WTC11 (cell line): ENCODE measurements at places on chromosomes 6 and 20. TPM values are rescaled to one million over a fixed set of nuclear protein-coding genes. Genes with fewer than 3 reads are reported as not detected.

DNA sequence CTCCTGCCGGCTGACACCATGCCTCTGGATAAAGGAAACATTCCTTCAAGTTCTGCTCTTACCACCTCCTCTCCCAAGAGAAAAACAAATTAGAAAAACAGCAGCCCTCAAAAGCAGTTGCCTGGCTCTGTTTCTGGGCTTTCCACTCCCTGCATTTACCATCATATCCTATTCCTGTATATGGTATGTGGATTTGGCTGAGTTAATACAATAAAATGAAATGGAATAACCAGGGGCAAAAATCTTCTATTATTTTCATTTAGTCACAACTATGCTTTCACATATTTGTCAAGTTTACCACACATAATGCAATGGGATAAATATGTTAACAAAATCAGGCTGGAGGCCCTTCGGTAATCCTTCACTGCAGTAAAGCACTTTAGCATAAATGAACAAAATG is 34.3 kb downstream of the COL12A1 start:
- DNase-seq, result no peak

GRCh38 chr6:151247490-151247889 is 7.7 kb downstream of the AKAP12 start:
- DNase-seq, result no peak

- peak; percentile 83 for DNase-seq
Observed at GRCh38 chr6:16286151-16286522, 47.8 kb downstream of the GMPR start.

GRCh38 chr6:8057263-8057662 is 6.9 kb downstream of the BLOC1S5 start:
- no peak for DNase-seq

- DNase-seq, result no peak
Observed at GRCh38 chr6:105445481-105445880, 42.6 kb upstream of the PREP start.

DNA sequence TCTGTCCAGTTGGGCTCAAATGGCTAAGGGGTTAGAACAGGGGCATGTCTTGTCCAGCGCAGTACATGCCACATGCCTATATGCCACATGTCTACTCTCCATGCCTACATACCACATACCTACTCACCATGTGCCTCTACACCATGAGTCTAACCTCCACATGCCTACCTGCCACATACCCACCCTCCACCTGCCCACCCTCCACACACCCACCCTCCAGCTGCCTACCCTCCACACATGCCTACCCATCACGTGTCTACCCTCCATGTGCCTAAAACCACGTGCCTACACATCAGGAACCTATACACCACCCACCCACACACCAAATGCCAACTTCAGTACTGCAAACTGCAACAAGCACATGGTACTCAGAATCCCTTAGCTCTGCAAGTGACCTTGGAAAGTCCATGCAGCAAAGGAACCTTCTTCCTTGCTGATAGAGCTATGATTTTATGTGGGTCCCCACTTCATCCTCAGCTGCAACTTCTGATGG is 113.0 kb upstream of the CST7 start:
- no peak for DNase-seq

DNA sequence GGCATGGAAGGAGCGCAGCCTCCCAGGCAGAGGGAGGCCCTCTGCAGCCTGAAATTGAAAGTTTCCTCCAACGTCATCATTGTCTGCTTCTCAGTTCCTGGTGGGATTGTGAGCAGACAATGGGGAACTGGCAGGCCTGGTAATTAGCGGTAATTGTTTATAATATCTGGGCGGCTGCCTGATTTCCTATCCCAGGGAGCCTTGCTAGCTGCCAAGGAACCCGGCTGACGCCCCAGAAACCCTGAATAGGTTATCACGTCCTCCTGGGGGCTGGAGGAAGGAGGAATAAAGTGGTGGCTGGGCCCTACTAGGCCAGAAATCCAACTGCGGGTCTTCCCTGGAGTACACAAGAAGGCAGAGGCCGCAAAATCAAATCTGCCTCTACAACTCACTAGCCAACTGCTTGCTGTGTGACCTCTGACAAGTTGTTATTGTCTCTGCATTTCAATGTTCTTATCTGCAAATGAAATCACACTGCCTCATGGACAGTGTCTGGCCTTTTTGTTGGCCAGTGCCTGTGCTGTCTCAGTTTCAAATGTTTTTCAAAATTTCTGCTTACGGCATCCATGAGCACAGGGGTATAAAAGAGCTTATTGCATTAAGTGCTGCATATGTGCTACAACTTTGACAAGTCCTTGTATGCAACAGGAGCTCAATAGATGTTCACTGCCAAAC is 16.9 kb downstream of the KCNK15 start:
- no peak for DNase-seq

- DNase-seq, result no peak
Observed at GRCh38 chr6:7812623-7813022, 86.7 kb downstream of the BMP6 start.

DNA sequence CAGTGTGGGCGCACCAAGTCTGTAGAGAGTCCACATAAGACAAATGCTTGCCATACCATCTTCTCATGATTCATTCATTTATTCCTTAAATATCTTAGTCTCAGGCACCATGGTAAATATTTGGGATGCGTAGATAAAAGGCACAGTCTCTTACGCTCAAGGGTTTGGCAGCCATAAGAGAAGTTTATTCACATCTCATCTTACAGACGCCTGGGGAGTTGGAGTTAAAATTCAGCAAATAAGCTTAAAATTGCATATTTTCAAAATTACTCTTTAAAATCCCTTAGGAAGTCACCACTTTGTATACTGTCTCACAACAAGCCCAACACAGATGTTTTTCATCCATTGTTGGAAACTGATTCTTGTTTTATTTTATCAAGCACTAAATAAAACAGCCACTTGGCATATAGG is 363.3 kb downstream of the KIF16B start:
- DNase-seq, result no peak

DNA sequence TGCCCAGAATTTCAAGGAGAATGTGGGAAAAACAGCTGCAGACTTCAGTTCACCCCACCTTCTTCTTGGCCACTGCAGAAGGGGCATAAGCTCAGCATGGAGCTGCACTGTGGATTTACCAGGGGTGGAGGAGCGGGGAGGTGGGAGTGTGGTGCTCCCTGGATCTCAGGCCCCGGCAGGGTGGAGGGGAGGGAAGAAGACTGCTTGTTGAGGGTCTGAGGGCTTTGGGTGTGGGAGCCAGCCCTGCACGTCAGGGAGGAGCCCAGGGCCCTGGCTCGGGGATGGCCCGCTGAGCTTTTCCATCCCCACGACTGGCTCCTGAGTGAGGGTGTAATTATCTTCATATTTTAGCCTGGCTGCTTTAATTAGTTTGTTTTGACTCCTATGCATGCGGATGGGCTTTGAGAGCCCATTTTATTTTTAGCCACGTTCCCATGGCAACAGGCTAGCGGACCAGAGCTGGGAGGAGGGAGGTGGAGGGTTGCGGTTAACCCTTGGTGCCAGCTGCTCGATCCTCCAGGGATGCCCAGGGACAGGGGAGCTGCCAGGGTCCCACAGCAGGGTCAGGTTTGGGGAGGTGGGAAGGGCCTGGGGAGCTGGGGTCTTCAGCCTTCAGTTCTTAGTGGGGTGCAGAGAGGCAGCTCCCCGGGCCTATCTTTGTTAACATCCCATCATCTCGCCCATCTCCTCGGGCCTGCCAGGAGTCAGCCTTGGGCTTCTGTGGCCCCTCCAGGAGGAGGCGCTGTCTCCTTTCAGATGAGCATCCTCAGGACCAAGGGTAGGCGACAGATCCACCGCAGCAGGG is 68.2 kb downstream of the RAB44 start:
- DNase-seq, result peak; percentile 91

- DNase-seq, result no peak
Observed at GRCh38 chr20:25592135-25592852, 7.0 kb upstream of the NINL start.

DNA sequence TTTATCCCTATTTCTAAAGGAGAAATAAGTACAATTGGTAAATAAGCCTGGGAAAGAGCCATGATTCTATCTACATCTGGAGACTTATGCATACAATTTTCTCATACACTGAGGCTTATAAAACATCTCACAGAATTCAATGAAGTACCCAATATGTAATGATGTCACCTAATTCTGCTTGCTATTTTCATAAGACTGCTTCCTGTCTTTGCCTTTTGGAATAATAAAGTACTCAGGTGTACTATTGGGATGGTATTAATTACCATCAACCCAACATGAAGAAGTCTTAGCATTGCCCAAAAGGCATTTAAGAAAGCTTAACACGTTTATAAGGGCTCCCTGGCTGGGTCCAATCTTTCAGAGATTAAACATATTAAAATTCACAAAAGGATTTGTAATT is 216.4 kb upstream of the TSHZ2 start:
- no peak for DNase-seq

GRCh38 chr6:48134246-48134645 is 23.2 kb upstream of the PTCHD4 start:
- no peak for DNase-seq

- DNase-seq, result no peak
Observed at GRCh38 chr6:111114482-111114881, 27.2 kb downstream of the SLC16A10 start.

Gene OPRM1
- not detected in 3 replicates for total RNA-seq

Gene RAB23
- total RNA-seq, result 11.3 to 14.8 TPM (median 14.5 TPM) in 3 replicates

Gene LPIN3
- 7.9 to 8.5 TPM (median 8.2 TPM) in 3 replicates for total RNA-seq

Gene HAO1
- total RNA-seq, result 0.09 TPM in 1 of 3 replicates, not detected in the others
